ENCODE measurements at places on chromosomes 2 and 18.
A peak's percentile ranks its signal among the peaks of the same experiment; 100 is the strongest.

- no peaks in the 10 kb centered on the region for H3K36me3 ChIP-seq
- no peaks in the 10 kb centered on the region for H3K27me3 ChIP-seq
- H3K4me3 ChIP-seq, result no peak overlapping the region
- no peak overlapping the region for H3K27ac ChIP-seq
- H3K4me1 ChIP-seq, result no peaks in the 10 kb centered on the region
- DNase-seq, result no peak
These were observed 14.9 kb downstream of the L3MBTL4 start for GRCh38 chr18:6399776-6400175.

DNA sequence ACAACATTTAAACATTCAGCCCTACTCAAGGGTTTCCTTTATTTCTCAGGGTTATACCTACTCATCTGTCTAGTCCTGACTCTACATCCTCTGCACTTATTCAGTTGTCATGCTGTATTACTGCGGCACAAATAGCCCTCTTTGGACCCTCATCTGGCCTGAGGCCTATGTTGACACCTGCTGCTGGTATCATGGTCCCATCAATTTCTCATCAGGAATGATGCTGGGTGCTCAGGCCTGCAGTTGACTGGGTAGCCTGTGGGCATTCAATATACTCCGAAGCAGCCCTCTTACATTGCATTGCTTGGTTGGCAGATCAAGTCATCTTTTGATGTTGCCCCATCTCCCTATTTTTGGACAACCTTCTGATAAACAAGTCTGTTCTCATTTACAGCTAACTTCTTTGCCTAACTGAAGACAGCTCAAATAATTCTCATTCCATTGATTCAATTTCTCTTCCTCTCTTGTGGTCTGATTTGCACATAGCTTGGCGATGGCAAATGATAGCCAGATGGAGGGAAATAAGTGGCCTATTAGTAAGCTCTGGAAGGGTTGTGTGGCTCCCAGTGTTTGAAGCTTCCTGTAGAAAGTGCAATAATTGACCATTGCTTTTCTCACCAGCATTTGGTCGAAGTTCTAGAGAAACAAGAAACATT is 19.1 kb upstream of the MC4R start:
- no peak for DNase-seq
- H3K36me3 ChIP-seq, result no peaks in the 10 kb centered on the region
- no peaks in the 10 kb centered on the region for H3K27me3 ChIP-seq
- H3K27ac ChIP-seq, result no peak overlapping the region
- no peaks in the 10 kb centered on the region for H3K4me1 ChIP-seq

GRCh38 chr2:145919477-145919876 is 1399.6 kb upstream of the ZEB2 start:
- no peak for DNase-seq
- no peak overlapping the region for H3K4me3 ChIP-seq
- no peaks in the 10 kb centered on the region for H3K4me1 ChIP-seq
- no peaks in the 10 kb centered on the region for H3K36me3 ChIP-seq
- no peak overlapping the region for H3K27ac ChIP-seq

DNA sequence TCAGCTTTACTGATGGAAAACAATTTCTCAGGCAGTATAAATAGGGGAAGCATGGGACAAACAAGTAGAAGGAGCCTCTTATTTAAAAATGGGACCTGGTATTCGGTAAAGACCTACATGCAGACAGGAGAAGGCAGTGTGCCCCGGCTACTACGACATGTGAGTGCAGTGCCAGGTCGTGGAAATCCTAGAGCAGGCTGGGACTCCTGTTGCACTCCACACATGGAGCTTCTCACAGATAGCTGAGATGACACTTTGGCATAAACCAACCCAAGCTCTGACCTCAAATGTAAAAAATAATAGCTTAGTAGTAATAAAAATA is 885 bp upstream of the DSEL start:
- peaks cover 4% of the 10 kb centered on the region for H3K4me1 ChIP-seq
- H3K4me3 ChIP-seq, result peak overlapping the region; percentile 52
- H3K27ac ChIP-seq, result peak overlapping the region; percentile 71
- no peaks in the 10 kb centered on the region for H3K27me3 ChIP-seq
- DNase-seq, result peak; percentile 6

DNA sequence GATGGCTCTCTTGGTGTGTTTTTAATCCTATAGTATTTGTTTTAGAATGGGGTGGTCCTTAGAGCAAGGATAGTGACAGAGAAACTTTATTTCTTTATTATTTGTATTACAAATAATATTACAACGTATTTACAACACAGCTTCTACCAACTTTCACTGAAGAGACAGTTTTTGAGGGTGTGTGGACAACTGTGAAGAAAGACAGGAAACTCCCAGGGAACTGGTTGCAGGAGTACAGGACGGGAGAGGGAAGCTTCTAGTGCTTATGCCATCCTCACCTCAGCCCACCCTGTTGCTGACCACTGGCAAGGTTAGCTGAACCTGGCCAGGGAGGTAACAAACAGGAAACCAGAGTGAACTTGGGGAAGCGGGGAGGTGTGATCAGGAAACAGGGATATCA is 251.7 kb downstream of the BCL11A start:
- H3K27me3 ChIP-seq, result no peaks in the 10 kb centered on the region
- H3K4me3 ChIP-seq, result no peak overlapping the region
- DNase-seq, result no peak
- H3K27ac ChIP-seq, result no peak overlapping the region
- H3K4me1 ChIP-seq, result peaks cover 12% of the 10 kb centered on the region

DNA sequence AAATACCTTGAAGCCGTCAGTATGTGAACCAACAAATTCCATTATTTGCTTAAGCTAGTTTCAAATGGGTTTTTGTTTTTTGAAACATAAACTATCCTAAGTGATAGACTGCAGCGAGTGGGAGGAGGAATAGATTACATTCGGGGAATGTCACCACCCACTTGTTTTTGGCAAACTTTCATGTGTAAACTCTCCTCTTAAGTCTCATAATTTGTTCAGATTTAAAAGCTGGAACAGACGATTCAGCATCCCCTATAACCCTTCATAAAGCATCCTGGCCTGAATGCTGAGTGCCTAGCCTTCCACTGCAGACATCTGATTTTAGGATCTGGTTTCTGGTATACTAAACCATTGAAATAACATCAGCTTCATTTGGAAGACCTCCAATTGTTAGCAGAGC is 51.0 kb downstream of the CPO start:
- no peaks in the 10 kb centered on the region for H3K4me1 ChIP-seq
- H3K27me3 ChIP-seq, result no peaks in the 10 kb centered on the region
- H3K4me3 ChIP-seq, result no peak overlapping the region
- no peak overlapping the region for H3K27ac ChIP-seq

DNA sequence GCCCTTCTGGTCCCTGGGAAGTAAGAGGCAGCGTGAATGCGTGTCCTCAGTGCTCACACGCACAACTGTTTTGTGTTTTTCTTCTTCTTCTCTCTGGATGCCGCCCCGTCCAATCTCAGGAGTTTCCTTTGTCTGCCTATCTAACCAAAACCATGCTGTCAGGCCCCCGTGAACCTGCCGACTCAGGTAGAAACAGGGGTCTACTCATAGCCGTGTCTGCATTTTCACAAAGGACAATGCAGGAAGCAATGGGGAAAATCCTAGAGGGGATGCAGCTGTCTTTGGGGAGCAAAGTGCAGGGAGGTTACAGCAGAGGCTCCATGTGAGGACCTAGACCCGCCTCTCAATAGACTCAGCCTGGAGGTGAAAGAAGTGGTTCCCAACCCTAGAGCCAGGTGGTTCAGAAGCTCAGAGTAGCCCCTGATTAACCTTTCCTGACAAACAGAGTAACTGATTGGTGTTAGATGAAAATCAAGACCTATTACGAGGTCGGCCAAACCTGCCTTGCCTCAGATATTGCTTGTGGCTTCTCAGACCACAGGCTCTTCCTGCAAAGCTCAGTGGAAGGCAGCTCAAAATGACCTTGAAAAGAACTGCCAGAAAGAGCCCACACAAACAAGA is 49.3 kb downstream of the CD226 start:
- no peak overlapping the region for H3K4me3 ChIP-seq
- DNase-seq, result no peak
- H3K27me3 ChIP-seq, result no peaks in the 10 kb centered on the region
- no peaks in the 10 kb centered on the region for H3K4me1 ChIP-seq
- no peaks in the 10 kb centered on the region for H3K36me3 ChIP-seq
- H3K27ac ChIP-seq, result no peak overlapping the region

DNA sequence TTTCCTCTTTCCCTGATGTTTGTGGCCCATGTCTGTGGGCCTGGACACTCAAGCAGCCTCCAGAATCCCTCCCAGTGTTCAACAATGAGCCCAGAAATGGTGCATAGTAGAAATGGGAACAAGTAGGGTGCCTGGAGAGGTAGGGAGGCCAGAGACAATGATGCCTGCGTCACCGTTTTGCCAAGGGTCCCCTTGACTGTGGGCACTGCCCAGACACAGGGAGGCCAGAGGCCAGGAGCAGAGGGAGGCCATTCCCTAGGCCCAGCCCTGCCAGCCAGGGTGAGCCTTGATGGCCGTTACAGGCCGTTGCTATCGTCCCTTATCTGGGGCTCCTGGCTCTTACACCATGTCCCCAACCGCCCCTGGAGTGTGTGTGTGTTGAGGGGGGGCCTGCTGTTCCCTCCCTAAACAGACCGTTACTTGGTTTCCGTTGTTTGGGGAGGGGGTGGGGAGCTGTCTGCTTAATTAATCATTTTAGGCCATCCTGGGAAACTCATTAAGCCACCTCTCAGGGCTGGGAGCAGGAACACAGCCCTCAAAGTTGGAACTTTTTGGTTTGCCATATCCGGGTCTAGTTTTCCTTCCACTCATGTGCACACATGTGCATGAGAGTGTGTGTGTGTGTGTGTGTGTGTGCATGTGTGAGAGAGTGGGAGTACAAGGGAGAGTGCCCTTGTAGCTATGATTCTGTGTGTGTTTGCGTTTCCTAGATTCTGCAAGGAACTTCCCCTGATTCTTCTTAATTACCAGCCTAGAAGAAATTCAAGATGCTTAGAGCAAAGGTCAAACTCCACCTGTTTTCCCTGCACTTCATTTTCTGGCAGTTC is 135.2 kb upstream of the HAAO start:
- no peak for DNase-seq
- H3K27ac ChIP-seq, result peak overlapping the region; percentile 82
- H3K36me3 ChIP-seq, result no peaks in the 10 kb centered on the region
- peaks cover 79% of the 10 kb centered on the region for H3K4me1 ChIP-seq
- no peaks in the 10 kb centered on the region for H3K27me3 ChIP-seq
- no peak overlapping the region for H3K4me3 ChIP-seq

GRCh38 chr2:167945660-167946368 is 301.6 kb downstream of the STK39 start:
- no peak for DNase-seq
- H3K27me3 ChIP-seq, result no peaks in the 10 kb centered on the region
- no peaks in the 10 kb centered on the region for H3K36me3 ChIP-seq

- DNase-seq, result no peak
- H3K4me1 ChIP-seq, result peaks cover 43% of the 10 kb centered on the region
- H3K27ac ChIP-seq, result peak overlapping the region; percentile 45
- no peak overlapping the region for H3K4me3 ChIP-seq
These were observed 54.5 kb upstream of the AFF3 start for GRCh38 chr2:100196786-100197494.

DNA sequence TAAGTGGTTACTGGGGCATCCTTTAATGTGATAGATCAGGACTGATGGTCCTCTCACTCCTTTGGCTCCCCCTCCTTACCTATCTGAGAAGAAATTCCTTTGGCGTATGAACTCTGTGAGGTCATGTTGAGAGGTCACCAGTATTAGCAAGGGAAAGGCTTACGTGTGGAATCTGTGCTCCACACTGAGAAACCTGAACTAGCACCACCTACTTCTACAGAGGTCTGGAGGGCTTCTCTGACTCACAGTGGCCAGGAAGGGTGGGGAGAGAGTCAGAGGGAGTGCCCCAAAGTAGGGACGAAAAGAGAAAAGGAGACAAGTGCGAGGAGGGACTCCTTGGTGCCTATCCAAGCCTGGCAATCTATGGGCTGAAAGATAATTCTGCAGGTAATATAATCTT is 348.6 kb downstream of the TNS1 start:
- H3K4me3 ChIP-seq, result no peak overlapping the region
- DNase-seq, result no peak
- H3K27ac ChIP-seq, result no peak overlapping the region
- H3K36me3 ChIP-seq, result no peaks in the 10 kb centered on the region
- no peaks in the 10 kb centered on the region for H3K4me1 ChIP-seq
- H3K27me3 ChIP-seq, result peaks cover 5% of the 10 kb centered on the region

DNA sequence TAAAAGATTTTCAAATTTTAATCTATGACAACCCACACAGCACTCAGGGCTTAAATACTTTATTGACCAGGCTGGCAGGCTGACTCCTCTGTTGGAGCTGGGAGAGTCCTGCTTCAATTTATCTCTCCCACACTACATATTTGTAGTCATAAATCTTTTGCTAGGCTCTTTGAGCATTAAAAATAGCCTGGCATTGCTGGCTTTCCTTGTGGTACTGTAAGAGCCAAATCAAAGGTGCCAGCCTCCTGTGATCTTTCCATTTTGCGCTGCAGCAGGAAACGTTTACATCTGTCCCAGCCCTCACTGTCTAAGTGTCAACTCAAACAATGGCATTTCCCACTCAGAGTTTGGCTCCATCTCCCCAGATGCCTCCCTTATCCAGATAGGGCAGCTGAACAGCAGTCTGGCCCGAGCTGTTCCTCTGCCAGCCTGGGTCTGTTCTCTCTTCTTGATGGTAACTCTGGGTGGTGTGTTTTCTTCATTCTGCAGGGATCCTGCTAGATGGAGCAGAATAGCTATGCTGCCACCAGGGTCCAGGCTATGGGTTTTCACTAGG is 62.1 kb downstream of the LRRTM1 start:
- no peak overlapping the region for H3K4me3 ChIP-seq
- H3K27me3 ChIP-seq, result no peaks in the 10 kb centered on the region
- H3K36me3 ChIP-seq, result no peaks in the 10 kb centered on the region
- no peak overlapping the region for H3K27ac ChIP-seq
- no peak for DNase-seq
- H3K4me1 ChIP-seq, result no peaks in the 10 kb centered on the region

- H3K36me3 ChIP-seq, result no peaks in the 10 kb centered on the region
- H3K4me1 ChIP-seq, result no peaks in the 10 kb centered on the region
- H3K4me3 ChIP-seq, result no peak overlapping the region
- DNase-seq, result no peak
- H3K27me3 ChIP-seq, result no peaks in the 10 kb centered on the region
These were observed 9.5 kb downstream of the SLC1A4 start for GRCh38 chr2:64998658-64999061.

- H3K4me3 ChIP-seq, result no peak overlapping the region
- no peak overlapping the region for H3K27ac ChIP-seq
- H3K27me3 ChIP-seq, result no peaks in the 10 kb centered on the region
- H3K4me1 ChIP-seq, result peaks cover 15% of the 10 kb centered on the region
- no peaks in the 10 kb centered on the region for H3K36me3 ChIP-seq
These were observed 64.9 kb upstream of the SLC39A10 start for GRCh38 chr2:195592105-195592504.

DNA sequence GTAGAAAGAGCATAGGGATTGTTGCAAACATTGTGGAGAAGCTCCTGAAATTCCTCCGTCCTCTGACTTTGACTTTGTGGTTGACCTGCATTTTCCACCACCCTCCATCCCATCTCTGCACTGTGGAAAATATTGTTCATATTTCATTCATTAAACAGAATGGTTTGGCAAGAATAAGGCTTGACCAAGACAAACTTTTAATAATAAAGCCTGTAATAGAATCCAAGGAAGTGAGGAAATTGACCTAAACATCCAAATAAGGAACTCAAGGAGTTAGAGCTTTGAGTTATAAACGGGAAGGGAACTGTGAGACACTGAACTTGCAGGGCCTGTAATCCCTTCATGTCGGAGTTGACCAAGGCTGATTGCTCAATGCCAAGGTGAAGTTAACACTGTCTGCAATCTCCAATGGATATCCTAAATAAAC is 115.2 kb downstream of the GFPT1 start:
- H3K4me1 ChIP-seq, result no peaks in the 10 kb centered on the region
- DNase-seq, result no peak
- H3K27me3 ChIP-seq, result peaks cover 2% of the 10 kb centered on the region

- no peak overlapping the region for H3K27ac ChIP-seq
- H3K36me3 ChIP-seq, result no peaks in the 10 kb centered on the region
- H3K4me3 ChIP-seq, result no peak overlapping the region
- H3K27me3 ChIP-seq, result no peaks in the 10 kb centered on the region
- H3K4me1 ChIP-seq, result no peaks in the 10 kb centered on the region
These were observed 111.7 kb upstream of the GPC1 start for GRCh38 chr2:240323601-240324291.

Data from large intestine (tissue), 12 donors.